Sigmoid colon (tissue), 7 donors: ENCODE measurements at places on chromosomes 2 and 18. TPM values are rescaled to one million over a fixed set of nuclear protein-coding genes. Genes with fewer than 3 reads are reported as not detected.

DNA sequence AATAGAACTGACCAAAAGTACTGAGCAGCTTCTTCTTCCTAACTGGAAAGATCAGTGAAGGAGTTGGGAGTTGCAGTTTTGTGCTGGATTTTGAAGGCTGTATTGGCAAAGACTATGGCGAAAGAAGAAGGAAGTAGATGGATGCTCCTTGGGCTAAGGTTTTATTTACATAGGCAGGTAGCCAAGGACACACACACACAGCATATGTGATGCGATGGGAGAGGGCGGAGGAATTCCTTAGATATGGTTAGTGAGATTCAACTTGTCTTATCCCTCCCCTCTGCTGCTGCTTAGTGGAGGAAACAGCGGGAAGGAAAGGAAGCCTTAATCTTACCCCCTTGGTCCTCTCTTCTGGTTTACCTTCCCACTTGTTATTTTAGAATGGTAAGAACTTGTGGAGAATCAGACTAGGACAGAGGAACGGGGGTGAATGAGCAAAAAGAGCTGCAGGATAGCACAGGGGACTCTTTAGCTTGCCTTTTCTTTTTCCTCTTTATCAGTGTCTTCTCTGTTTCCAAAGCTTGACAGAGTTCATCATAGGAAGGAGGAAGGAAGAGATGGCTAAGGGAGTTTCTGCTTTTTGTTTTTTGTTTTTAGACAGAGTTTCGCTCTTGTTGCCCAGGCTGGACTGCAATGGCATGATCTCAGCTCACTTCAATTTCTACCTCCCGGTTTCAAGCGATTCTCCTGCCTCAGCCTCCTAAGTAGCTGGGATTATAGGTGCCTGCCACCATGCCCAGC is 87.9 kb downstream of the OSBPL6 start:
- no peak for DNase-seq

DNA sequence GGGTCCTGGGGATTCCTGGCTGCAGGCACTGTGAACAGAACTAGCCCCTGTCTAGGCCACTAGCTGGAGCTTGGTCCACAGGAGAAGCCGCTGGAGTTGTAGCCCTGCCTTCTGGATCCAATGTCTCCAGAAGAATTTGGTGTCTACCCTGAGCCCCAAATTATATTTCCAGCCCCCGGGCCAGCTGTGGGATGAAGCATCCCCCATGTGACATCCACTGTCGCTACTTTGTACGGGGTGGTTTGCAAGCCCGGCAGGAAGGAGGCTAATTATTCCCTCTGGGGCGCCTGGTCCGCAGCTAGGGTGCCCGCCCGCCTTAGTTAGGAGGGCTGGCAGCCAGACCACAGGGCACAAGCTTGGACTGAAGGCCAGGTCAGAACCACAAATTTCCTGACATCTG is 106.5 kb downstream of the SMAD7 start:
- no peak for DNase-seq

- no peak for DNase-seq
Observed at GRCh38 chr18:63342206-63342605, 22.6 kb upstream of the BCL2 start.

- DNase-seq: no peak
Observed at GRCh38 chr2:202609381-202610145, 25.2 kb upstream of the FAM117B start.

GRCh38 chr2:83517727-83518368 is 941.2 kb downstream of the SUCLG1 start:
- DNase-seq: no peak

DNA sequence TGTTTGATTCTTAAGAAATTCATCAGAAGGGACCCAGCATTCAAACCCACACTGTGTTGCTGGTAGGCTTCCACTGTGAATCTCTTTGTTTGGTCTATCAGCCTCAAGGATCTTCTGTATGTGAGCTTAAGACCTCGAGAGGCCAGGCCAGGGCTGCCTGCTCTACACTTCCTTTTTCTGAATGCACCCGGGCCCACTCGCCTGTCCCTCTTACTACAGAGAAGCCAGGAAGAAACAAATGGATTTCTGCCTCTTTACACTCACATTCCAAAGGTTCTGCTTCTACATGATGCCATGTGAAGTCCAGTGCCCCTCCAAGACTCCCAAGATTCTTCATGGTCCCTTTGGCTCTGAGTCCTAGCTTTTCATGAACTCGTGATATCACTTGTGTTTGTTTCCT is 25.4 kb upstream of the MRPL19 start:
- no peak for DNase-seq

- no peak for DNase-seq
Observed at GRCh38 chr2:179606141-179606540, 255.3 kb downstream of the ZNF385B start.

- no peak for DNase-seq
Observed at GRCh38 chr2:210315015-210315788, at the start of gene MYL1. MYL1 (minus strand) TSS chr2:210315174; CDS start chr2:210315042, 132 bp downstream.

- DNase-seq: no peak
Observed at GRCh38 chr2:32745191-32745590, 117.3 kb downstream of the TTC27 start.

DNA sequence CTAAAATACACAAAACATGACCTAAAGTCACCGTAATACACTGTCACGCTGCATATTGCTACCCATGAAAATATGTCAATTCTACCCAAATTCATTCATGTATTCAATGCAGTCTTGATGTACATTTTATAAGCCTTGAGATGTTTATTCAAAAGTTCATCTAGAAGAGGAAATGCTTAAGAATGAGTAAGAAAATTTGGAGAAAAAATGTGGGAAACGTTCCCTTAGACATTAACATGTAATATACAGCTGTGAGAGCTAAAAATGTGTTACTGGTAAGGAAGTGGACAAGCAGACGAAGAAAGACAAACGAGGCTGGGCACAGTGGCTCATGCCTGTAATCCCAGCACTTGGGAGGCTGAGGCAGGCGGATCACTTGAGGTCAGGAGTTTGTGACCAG is 37.3 kb downstream of the THAP4 start:
- no peak for DNase-seq

The IL36RN gene
- not detected for total RNA-seq

The CCDC102B gene
- total RNA-seq: 11.8 TPM

The GAL3ST2 gene
- 0.68 TPM for total RNA-seq

The WDCP gene
- total RNA-seq: 6.1 TPM

The IL37 gene
- not detected for total RNA-seq

The INHBB gene
- 1.8 TPM for total RNA-seq
